Stimulated activated effector memory CD8-positive, alpha-beta T cell treated with anti-CD3 and anti-CD28 coated beads, Interleukin-12 subunit alpha, Interleukin-12 subunit beta, amount 100 ng/mL, for 72 hours (primary cell): ENCODE measurements at places on chromosomes 1 and 21.
A peak's percentile ranks its signal among the peaks of the same experiment; 100 is the strongest.

GRCh38 chr1:58476179-58476578 is 70.3 kb downstream of the OMA1 start:
- no peak for DNase-seq

- no peak for DNase-seq
These were observed 2.3 kb downstream of the TRAF5 start for GRCh38 chr1:211328866-211329475.

- DNase-seq, result no peak
These were observed 4.0 kb upstream of the WNT3A start for GRCh38 chr1:228002792-228003191.

GRCh38 chr1:153532769-153533599 is 2.8 kb downstream of the S100A6 start:
- DNase-seq, result peak; percentile 79

DNA sequence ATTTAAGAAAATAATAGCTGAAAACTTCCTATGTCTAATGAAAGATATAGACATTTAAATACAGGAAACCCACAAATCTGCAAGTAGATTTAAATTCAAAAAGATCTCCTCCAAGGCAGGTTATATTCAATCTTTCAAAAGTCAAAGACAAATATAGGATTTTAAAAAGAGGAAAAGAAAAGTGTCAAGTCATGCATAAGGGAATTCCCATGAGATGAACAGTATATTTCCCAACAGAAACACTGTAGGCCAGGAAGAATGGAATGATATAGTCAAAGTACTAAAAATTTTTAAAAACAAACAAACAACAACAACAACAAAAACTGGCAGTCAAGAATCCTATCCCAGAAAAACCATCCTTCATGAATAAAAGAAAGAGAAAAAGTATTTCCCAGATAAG is 806.5 kb upstream of the BRINP3 start:
- DNase-seq, result no peak

DNA sequence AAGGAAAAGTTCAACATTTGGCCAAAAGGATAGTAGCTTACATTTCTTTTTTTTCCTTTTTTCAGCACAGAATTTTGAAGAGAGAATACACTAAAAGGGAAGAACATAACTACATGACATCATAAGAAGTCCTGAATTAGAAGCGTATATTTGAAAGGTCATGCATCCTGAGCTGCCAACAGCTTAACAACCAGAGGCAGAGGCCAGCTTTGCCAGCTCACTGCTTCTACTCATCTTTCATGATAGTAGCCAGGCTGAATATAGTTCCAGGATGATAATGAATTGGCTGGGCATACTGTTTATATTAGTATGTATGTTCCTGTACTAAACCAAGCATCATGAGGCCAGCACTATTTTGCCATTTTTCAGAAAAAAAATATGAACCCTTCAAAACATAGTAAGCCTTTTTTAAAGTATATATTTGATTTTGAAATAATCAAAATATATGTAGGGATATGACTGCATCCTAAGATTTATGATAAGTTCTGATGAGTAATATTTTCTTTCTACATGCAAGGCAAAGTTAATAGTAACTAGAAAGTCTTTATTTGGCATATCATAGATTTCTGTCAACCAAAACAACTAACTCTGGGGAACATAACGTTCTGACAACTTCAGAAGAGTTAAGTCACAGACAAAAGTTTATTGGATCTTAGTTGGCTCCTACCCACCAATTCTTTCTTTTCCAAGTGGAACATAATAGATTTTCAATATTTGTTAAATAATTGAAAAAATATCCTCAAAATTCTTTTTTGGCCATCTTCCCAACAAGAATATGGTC is 123.2 kb downstream of the DPYD start:
- no peak for DNase-seq
